Glutamatergic neuron (in vitro differentiated cells): ENCODE measurements at places on chromosomes 3 and 15. TPM values are rescaled to one million over a fixed set of nuclear protein-coding genes. Genes with fewer than 3 reads are reported as not detected.

GRCh38 chr3:156825795-156826143 is 384 bp upstream of the LEKR1 start:
- no peak for DNase-seq

DNA sequence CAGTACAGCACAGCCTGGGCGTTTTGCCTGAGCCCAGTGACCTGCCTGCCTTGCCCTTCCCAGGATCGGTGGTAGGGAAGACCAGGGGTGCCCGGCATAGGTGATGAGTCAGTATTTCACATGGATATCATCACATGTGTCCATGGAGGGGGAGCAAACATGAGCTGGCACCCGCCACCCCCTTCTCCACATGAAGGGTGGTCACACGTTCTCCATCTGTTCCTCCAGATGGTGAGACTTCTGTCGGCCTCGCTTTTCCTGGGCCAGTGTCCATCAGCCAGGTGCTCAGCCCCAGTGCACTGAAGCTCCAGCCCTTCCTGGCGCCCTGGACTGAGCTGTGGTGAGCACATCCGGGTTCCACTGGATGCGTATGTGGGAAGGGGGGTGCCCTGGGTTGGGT is 208.4 kb downstream of the UBE3A start:
- DNase-seq, result no peak

PIF1 gene
- 8.6 TPM for total RNA-seq

FOXB1 gene
- not detected for total RNA-seq

SUSD5 gene
- total RNA-seq, result 2.0 TPM

DNA sequence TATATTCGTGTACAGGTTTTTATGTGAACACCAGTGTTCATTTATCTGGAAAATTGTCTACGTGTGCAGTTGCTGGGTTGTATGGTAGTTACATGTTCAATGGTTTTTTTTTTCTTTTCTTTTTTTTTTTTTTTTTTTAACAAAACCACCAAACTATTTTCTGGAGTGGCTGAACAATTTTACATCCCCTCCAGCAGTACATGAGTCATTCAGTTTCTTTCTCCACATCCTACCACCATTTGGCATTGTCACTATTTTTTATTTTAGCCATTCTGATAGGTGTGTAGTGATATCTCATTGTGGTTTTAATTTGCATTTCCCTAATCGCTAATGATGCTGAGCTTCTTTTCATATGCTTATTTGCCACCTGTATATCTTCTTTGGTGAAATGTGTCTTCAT is 256.3 kb upstream of the EOMES start:
- DNase-seq, result no peak

DNA sequence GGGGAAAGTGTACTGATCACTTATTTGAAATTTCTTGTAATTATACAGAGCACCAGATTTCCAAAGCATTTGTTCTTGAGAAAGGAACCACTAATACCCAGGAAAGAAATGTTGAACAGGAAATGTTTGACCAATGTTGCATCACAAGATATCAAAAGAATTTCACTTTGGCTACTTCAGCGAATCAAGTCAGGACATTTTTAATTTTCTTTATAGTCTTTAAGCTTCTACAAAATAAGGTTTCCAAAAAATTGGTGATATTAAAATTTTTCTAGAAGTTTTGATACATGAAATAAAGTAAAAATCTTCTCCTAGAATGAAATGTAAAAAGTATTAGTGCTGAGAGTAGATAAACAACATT is 421.9 kb downstream of the MECOM start:
- no peak for DNase-seq

DNA sequence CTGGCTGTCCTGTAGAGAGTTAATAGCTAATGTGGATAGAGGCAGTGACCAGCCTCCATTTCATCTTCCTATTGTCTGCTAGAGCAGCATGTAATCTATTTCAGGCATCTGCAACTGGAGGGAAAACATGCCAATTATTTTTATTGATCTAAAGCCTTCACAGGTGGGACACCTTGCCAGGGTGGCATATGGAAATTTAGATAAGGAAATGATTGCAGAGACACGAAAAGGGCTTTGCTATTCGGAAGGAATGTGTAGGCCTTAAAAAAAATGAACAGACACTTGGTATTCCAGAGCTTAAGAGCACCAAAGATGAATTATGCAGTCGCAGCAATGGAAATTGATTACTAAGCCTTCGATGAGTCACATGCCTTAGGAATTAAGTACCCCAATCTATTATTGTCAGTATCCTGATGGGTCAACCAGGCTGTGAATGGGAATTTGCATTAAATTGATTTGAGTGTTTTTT is 454.7 kb downstream of the SQOR start:
- no peak for DNase-seq
